Caco-2 (cell line): ENCODE measurements at places on chromosomes 6 and 20. TPM values are rescaled to one million over a fixed set of nuclear protein-coding genes. Genes with fewer than 3 reads are reported as not detected.
A peak's percentile ranks its signal among the peaks of the same experiment; 100 is the strongest.

GRCh38 chr6:165987483-165988301, 180.0 kb downstream of the TBXT start:
- DNase-seq: peak; percentile 43

GRCh38 chr6:41965429-41966213, 24.0 kb upstream of the CCND3 start:
- no peak for DNase-seq

DNA sequence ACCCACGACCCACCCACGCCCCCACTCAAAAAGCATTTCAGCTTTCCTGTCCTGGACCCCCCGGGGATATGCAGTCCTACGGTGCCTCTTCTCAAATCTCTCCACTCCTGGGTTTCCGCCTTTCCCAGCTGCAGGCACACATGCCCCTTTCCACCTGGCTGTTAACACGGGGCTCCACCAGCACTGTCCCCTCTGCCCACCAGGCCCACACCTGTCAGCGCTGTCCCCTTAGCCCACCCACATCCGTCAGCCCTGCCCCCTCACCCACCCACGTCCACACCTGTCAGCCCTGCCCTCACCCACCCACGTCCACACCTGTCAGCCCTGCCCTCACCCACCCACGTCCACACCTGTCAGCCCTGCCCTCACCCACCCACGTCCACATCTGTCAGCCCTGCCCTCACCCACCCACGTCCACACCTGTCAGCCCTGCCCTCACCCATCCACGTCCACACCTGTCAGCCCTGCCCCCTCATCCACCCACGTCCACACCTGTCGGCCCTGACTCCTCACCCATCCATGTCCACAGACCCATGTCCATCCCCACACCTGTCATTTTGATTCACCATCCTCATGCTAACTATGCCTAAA, 11.6 kb downstream of the RNASET2 start:
- no peak for DNase-seq

- no peak for DNase-seq
Observed at GRCh38 chr6:105515054-105515453, 112.2 kb upstream of the PREP start.

DNA sequence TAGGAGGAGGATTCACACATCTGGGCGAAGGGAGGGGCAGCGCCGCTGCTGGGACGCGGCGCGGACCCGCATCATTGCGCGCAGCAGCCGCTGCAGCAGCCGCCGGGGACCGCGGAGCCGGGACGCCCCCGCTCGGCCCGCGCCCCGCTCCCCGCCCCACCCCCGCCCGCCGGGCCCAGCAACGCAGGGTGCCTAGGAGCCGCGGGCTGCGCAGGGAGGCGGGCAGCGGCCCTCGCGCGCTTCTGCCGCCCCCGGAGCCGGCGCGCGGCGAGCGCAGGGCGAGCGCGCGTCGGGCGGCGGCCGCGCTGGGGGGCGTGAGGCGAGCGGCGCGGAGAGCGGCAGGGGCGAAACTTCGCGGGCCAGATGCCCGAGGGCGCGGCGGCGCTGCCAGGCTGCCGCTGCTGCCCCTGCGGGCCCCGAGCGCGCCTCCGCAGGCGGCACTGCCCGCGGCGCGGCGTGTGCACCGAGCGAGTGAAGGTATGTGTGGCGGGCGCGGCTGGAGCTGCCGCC, at the start of gene NKAIN2:
Gene NKAIN2 (plus strand): TSS at position 362 of the 510 bp plus-strand sequence.
- DNase-seq: no peak

- no peak for DNase-seq
Observed at GRCh38 chr6:81511423-81511822, 241.1 kb downstream of the TENT5A start.

GRCh38 chr20:17380801-17381200, 150.4 kb downstream of the BFSP1 start:
- no peak for DNase-seq

DNA sequence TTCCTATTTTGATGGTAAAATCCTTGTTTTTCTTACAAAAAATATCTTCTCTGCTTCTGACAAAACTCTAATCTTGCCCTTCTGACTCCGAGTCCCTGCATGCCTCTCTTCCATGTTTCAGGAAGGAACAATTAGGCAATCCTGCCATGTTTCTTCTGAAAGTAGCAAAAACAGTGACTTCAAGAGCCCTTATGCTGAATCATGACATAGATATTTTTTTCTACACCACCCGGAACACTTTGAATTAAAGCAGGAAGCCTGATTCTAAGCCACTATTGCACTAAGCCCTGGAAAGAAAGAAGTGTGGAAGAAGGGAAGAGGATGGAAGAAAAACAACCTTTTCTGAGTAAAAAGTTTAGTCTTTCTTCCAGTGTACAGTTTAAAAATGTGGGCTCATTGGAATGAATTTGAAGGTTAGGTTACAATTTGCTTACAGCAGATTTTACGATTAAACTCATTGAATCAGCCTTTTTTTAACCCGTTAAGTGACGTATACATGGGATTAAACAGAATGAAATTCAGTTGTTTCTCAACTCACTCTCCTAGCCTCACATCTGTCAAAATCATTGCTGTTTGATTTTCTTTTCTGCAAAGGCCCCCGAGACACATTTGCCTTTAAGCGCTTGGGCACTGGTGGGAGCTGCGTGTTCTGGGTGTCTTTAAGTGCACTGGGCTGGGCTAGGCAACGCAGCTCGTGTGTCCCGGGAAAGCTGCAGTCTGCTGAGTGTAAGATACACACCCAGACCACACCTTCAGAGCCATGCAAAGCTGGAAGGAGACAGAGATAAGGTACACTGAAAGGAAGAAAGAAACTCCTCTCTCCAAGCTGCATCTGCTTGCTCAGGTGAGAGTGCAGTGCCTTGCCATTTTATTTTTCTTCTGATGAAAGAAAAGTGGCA, 159.4 kb upstream of the CITED2 start:
- peak; percentile 28 for DNase-seq

DNA sequence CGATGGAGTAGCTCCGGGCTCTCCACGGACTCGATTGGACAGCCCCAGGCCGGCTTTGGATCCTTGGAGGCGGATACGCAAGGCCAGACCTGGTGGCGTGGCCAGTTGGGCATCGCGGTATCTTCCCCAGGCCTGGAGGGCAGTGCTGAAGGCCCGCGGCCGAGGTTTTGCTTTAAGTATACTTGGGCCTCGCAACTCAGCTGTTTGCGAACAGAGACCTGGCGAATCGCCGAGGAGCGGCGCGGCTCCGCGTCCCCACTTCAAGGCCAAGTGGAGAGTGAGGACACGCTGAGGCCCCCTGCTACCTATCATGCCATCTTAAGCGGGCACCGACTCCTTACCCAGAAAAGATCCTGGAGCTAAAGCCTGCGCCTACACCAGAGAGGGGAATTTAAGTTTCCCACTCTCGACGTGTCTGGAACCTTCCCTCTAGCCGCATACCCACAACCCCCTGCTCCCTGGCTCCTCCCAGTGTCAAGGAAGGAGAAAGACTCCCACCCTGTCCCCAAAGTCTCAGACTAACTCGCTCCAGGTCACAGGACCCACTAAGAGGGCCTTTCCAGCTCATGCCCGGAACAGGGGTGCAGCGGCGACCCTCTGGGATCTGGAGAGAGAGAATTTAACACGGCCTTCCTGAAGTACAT, 4.1 kb downstream of the LINC00237 start:
- DNase-seq: peak; percentile 78

- DNase-seq: no peak
Observed at GRCh38 chr6:158630938-158631616, 13.5 kb downstream of the DYNLT1 start.

DNA sequence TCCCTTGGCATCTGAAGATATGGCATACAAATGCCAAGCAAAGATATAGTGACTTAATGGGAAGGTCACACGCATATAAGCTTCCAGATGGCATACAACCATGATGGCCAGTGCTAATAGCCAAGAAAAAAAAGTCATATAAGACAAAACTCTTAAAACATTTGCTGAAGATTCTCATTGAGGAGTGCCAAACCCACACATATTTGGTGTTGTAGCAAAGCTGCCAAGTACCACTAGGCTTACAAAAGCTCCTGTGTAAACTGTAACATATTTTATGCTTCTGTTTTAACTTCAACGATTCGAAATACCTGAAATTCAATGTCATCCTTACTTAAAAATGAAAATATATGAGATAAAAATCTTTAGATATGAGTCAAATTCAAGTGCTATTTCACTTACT, 123.0 kb downstream of the HMGCLL1 start:
- DNase-seq: no peak

GRCh38 chr6:72216222-72217068, 330.1 kb downstream of the RIMS1 start:
- peak; percentile 47 for DNase-seq

DNA sequence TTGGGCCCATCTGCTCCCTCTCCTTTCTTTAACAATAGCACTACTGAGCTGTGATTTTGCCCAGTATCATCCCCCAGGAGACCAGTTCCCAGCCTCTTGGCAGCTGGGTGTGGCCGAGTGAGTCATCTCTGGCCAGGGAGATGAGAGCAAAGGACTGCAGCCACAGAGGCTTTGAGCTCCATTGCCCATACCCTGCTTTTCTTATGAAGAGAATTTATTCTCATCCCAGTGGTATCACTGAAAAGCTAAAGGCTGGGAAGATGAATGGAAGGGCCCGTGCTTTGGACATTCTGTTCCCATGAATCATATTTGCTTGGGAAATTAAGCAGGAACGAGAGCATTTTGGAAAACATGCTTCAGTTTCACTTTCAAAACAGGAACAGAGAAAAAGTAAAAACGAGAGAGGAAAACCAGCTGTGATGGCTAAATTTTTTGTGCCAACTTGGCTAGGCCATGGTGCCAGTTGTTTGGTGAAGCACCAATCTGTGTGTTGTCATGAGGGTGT, 14.9 kb downstream of the CST3 start:
- no peak for DNase-seq

GRCh38 chr20:47843886-47844567, 58.7 kb upstream of the SULF2 start:
- DNase-seq: peak; percentile 61

- DNase-seq: no peak
Observed at GRCh38 chr20:46741924-46742668, 32.6 kb downstream of the SLC2A10 start.

DNA sequence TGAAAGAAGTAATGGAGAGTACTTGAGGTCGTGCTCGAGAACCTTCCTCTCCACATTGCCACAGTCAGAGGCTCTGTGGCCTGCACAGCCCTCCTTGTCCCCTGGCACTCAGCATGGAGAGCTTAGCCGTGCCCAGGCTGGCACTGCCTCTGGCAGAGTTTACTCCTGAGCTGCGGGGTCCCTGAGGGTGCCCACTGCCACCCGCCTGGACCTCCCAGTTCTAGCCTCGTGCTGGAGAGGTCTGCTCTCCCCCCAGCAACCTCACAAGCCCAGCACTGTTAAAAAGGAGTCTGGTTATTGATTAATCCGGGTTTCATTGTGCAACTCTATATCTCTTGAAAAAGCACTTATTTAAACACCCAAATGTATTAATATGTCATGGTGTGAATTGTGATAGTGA, 226.8 kb downstream of the TMEM242 start:
- DNase-seq: peak; percentile 34

DNA sequence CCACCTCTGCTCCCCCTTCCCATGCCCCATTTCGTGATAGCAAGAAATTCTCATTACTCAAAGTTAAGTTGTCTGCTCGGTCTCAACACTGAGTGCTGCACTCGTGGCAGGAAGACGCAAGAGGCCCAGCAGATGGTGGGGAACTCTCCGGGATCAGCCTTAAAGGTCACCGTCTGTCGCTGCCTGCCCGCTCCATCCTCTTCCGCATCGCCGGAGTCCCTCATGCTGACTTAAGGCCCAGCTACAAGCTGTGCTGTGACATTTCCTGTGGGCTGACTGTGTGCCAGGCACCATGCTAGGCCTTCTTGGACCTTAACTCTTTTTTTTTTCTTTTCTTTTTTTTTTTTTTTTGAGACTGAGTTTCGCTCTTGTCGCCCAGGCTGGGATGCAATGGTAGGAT, 17.8 kb downstream of the GRM4 start:
- no peak for DNase-seq

DNA sequence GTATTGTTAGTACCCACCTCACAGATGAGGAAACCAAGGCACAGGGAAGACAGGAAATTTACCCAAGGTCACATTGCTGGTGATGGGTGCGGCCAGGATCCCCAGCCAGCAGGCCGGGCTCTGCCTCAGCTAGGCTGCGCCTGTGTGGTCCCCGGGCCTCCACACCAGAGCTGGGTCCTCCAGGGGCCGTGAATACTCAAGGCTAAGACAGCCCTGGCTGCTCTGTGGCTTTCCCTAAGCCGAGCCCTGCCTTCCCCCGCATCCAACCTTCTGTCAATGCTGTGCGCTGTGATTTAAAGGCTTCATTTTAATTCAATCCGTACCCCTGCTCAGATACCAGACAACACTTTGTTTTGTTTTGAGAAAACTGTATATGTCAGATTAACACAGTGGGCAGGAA, 246.7 kb downstream of the TTLL2 start:
- no peak for DNase-seq

- DNase-seq: no peak
Observed at GRCh38 chr6:15709651-15710269, 46.9 kb upstream of the DTNBP1 start.

DNA sequence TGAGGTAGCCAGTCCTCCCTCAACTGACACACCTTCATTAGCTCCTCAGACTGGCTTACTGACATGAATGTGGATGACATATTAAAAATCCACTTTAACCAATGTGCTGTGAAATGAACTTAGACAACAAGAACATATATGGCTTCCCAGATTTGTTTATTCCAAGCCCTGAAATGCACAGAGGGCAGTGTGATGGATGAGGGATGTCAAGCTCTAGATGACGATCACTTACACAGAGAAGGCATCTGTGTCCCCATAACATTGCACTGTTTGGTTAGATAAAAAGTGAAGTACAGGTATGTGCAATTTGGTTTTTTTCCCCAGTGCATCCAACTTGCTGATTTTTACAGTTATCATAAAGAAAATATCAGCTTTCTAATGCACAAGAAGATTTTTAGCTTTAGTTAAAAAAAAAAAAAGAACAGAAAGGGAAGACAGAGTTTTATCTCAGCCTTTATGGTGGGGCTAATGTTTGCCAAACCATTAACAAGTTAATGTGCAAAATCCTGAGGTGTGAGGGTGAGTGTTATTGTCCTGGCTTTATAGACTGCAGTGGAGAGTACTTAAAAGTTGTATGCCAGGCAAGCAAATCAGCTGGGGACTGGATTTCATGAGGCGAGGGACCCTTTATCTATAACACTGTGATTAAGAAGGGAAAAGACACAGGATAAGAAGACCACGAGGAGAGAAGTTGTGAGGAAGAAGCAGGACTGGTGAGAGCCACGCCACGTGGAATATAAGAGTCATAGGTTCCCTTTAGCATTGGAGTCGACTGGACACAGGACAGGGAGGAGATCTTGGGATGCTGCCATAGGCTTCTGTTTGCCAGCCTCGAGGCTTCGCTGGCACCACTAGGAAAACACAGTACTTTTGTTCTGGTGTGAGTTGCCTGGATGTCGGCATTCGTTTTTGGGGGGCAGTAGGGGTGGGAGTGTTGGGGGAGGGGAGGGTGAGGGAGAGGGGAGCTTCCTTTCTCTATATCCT, 90.0 kb upstream of the BACH2 start:
- no peak for DNase-seq

DEF6 gene
- 5.6 and 5.7 TPM in 2 replicates for total RNA-seq

CTAGE9 gene
- total RNA-seq: not detected in 2 replicates

ULBP1 gene
- 5.4 and 7.7 TPM in 2 replicates for total RNA-seq

IP6K3 gene
- total RNA-seq: 0.44 and 0.45 TPM in 2 replicates

RBM24 gene
- not detected in 2 replicates for total RNA-seq

YTHDF1 gene
- total RNA-seq: 184 and 196 TPM in 2 replicates

COL9A3 gene
- 6.4 and 7.9 TPM in 2 replicates for total RNA-seq

ZFAND3 gene
- total RNA-seq: 91.1 and 107 TPM in 2 replicates

CAPN11 gene
- not detected in 2 replicates for total RNA-seq

ACSS1 gene
- 81.9 and 113 TPM in 2 replicates for total RNA-seq

RARS2 gene
- total RNA-seq: 32.0 and 37.4 TPM in 2 replicates
